ENCODE measurements at places on chromosomes 2 and 18.

GRCh38 chr2:119700866-119701265 is 21.9 kb downstream of the TMEM177 start:
- DNase-seq, result no peak

- DNase-seq, result no peak
Observed at GRCh38 chr2:228841475-228841874, 429.6 kb downstream of the PID1 start.

DNA sequence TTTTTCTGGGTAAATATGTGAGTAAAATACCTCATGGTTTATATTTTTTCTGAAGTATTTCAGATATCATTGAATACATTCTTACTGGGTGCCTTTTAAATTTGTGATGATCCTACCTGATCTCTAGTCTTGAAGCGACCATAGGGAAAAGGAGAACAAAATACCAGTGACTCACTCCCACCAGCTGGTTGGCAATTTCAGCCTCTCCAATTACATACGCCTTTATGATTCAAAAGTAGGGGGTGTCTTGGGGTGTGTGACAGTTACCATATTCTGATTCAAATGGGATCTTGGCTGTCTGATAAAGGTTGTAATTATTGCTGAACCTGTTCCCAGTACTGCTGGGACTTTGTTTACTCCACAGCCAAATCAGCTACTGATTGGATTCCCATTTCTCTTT is 175.9 kb upstream of the NXPH2 start:
- DNase-seq, result no peak

GRCh38 chr2:126270587-126270986 is 385.4 kb upstream of the GYPC start:
- DNase-seq, result no peak

DNA sequence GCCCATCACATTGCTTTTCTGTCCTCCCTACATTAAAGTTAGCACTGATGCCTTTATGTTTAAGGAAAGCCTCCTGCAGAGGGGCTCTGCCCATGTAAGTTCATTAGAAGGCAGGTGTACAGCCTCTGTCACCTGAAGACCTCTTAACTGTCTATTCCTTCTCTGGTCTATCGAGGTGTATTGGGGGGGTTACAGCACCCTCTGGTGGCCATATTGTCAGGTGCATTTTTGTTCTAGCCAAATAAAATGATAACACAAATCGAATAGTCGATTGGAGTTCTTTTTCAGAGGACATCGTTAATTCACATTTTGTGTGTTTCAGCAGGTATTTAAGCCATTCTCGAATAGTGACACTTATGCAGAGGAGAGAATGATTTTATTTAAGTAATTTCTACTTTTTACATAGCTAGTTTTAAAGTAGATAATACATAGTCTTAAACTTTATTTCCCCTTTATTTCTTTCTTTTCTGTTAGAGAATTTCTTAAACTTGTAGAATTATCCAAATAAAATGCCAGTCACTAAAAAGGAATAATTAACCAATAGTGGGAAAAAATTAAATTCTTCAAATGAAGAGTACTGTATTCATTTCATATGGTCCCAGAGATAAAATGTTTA is 136.8 kb downstream of the NEDD4L start:
- DNase-seq, result peak; percentile 45

- no peak for DNase-seq
Observed at GRCh38 chr2:176242276-176242675, 27.0 kb upstream of the MTX2 start.

- no peak for DNase-seq
Observed at GRCh38 chr2:120738786-120739437, 3.2 kb downstream of the GLI2 start.

DNA sequence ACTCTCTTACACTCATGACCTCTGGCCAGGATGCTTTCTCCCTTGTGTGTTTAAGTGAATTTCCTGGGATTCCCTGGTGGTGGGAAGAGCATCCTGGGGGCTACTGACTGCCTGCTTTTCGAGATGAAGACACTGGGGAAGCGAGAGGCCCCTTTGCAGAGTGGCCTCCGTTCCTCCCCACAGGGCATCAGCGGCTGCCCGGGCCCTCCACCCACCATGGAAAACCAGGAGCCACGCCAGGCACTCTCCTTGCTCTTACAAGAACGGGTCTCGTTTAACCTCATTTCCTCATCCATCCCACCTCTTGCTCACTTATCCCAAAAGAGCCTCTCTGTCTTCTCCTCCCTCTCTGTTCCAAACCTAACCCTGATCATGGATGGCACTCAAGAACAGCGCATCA is 17.8 kb downstream of the CHST10 start:
- DNase-seq, result no peak

GRCh38 chr2:3037196-3038194 is 340.1 kb downstream of the EIPR1 start:
- no peak for DNase-seq

DNA sequence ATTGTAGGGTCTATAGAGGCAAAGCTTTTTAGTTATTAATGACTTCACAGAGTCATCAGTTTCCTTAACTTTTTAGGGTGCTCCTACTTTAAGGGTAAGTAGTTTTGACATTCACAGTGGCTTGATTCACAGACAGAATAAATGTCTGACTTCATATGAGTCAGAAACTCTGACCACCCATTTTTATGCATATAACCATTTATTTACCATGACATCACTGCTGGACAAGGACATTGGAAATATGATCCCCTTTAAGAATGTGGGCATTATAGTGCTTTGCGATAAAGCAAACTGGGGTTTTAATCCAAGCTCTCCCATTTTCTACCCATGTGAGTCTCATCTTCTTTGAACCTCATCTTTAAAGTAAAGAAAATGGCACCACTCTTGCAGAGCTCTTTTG is 162.0 kb upstream of the MC4R start:
- no peak for DNase-seq

GRCh38 chr2:72289736-72290135 is 142.1 kb upstream of the CYP26B1 start:
- DNase-seq, result no peak

GRCh38 chr2:9984871-9985480 is 33.5 kb downstream of the GRHL1 start:
- no peak for DNase-seq

GRCh38 chr2:157857881-157858280 is 18.2 kb downstream of the ACVR1 start:
- no peak for DNase-seq

GRCh38 chr18:57951117-57951796 is 92.8 kb upstream of the NEDD4L start:
- no peak for DNase-seq

GRCh38 chr2:192183296-192183695 is 11.4 kb downstream of the TMEFF2 start:
- no peak for DNase-seq

- DNase-seq, result peak; percentile 46
Observed at GRCh38 chr2:239927424-239927981, 97.6 kb downstream of the NDUFA10 start.

DNA sequence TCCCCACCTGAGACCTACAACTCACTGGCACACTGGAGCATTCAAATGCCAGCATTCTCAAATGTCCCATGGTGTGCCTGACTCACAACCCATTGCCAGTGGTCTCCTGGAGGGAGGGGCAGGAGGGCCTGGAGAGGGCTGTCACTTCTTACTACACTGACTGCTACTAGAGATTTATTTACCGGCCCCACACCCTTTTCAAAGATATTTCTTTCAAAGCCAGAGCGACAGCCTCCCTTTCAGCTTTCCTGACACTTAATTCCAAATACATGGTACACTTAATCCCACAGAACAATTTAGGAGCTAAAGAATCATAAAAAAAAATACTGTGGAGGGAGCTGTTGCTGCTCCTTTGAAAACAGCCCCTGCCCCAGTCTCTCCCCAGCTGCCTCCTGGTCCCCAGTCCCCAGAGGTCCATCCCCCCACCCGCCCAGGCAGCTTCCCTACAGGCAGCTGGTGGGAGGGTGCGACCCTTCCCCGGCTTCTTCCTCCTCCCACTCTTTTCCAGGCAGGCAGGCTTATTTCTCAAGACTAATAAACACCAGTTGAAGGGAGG is 129.1 kb upstream of the SMAD2 start:
- no peak for DNase-seq

- DNase-seq, result no peak
Observed at GRCh38 chr2:26666671-26667070, 25.5 kb upstream of the CIB4 start.

GRCh38 chr2:119208791-119209203 is 14.8 kb upstream of the STEAP3 start:
- DNase-seq, result no peak

GRCh38 chr2:108944601-108945331 is 44.3 kb downstream of the EDAR start:
- no peak for DNase-seq

DNA sequence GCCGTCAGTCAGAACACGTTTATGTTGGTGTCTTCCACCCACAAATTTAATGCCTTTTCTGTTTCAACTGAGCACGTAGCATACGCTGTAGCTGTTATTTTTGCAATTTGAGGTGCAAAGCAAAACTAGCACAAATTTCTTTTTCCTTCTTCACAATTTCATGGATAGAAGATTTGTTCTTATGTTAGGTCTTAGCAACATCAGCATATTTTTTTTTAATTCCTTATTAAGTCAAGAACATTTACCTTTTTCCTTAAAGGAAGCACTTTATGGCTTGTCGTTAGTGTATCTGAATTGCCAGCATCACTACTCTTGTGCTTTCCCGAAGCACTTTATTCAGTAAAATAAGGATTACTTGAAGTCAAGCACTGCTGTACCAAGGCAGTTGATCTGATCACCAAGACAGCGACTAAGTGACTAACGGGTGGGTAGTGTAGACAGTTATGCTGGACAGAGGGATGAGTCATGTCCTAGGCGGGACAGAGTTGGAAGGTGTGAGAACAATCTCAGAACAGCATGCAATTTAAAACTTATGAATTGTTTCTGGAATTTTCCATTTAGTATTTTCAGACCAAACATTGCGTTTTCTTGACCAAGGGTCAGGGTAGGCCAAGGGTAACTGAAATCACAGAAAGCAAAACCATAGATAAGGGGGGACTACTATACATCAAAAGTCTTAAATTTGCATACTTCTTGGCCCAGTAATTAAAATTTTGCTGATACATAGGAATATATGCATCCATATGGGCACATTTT is 13.3 kb downstream of the BABAM2 start:
- no peak for DNase-seq

DNA sequence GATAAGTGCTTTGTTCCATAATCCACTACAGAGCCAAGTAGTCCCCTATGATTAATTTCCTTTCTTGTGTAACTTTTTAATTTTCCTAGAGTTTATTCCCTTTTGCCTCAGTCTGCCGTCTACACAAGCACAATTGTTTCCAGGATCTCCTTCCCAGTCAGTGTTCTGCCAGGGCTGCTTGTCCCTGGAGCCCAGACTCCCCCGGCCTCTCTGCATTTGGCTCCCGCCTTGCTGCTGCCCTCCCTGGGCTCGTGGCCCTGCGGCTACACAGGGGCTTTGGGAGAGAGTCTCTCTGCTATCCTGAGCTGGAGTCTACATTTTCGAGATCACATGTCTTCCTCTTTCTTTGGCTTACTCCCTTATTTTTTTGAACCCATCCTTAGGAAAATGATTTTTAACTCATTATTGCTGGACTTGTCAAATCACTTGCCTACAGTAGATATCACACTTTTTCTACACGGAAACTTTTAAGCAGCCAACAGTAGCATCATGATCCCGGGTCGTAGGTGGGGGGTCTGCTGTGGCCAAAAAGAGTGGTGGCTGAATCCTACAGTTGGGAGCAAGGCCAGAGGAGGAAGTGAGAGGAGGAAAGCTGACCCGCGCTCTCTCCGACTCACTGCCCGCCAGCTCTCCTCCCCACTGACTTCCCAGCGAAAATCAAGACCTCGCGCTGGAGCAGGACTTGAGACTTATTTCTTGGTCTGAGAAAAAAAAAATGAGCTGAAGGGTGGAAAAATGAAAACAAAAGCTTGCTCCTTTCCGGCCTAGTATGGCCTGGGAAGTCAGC is 9.4 kb downstream of the FBLN7 start:
- no peak for DNase-seq

GRCh38 chr2:121682396-121683298 is 33.4 kb upstream of the CLASP1 start:
- no peak for DNase-seq

DNA sequence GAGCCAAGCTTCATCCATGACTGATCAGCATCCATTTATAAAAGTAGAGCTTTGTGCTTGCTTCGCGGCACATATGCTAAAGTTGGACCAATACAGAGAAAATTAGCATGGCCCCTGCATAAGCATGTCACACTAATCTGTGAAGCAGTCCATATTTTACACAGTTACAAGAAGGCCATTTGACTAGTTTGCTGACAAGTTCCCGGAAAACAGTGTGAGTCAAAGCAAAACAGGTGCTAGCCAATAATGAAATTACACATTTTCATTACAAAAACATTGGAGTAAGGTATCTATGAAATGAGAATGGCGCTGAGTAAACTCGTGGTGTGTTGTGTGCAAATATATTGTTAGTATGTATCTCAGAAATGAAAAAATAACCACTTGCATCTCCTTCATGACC is 4.7 kb downstream of the ANKRD62 start:
- no peak for DNase-seq

- no peak for DNase-seq
Observed at GRCh38 chr2:113692698-113693428, 63.6 kb downstream of the SLC35F5 start.

DNA sequence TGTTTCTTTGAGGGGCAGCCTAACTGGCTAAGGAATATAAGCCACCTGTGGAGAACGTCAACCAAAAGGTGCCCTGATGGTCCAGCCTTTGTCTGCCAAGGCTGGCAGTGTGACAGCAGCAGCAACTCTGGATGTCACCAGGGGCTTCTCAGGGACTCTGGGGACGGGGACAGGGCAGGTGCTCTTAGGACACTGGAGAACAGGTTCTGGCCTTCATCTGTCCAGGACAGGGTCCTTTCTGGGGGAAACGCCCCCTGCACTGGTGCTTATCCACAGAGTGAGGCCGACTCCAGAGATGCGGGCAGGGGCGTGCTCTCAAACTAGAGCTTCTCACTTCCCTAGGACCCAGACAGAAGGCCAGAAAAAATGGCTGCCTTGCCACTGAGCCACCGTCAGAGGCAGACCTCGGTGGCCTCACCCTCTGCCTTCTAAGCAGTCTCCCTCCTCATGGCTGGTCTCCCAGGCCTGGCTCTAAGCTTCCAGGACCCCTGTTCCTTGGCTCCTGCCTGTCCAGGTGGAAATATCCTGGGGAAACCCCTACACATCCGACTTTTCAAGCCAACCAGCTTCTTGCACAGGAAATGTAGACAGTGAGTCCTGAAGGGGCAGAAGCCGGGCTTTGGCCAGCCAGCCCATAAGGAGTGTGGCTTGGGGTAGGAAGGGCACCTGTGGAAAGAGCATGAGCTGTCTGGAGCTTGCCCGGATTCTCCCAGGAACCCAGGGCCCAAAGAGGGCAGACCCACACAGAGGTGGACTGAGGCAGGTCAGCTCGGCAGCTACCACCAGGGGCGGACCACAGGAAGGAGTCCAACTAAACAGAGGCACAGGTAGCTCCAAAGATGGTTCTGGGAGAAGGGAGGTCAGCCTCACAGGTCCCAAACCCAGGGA is 11.3 kb upstream of the SFXN5 start:
- DNase-seq, result no peak

- no peak for DNase-seq
Observed at GRCh38 chr2:28469947-28470535, 25.8 kb upstream of the PLB1 start.

- no peak for DNase-seq
Observed at GRCh38 chr2:66526180-66526579, 91.3 kb downstream of the MEIS1 start.

GRCh38 chr2:143934626-143935481 is 585.1 kb downstream of the ZEB2 start:
- DNase-seq, result no peak

All from HEK293T (cell line).